ENCODE measurements at places on chromosomes 12 and 14.
A peak's percentile ranks its signal among the peaks of the same experiment; 100 is the strongest.

DNA sequence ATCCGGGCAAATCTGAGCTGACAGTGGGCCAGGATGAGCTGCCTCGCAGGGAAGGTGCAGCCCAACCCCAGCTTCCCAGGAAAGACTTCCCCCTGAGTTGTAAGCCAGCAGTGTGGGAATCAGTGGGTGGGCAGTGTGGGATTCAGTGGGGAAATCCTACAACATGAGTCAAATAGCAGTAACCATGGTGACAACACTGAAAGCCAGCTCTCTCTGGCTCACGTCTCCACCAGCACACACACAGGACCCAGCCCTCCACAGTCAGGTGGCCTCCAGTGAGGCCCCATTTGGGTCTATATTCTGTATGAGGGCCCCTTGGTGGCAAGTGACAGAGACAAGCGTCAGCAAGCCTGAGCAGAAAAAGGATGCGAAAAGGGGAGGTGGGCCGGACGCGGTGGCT is 6.0 kb upstream of the LGALS3 start:
- DNase-seq, result no peak

DNA sequence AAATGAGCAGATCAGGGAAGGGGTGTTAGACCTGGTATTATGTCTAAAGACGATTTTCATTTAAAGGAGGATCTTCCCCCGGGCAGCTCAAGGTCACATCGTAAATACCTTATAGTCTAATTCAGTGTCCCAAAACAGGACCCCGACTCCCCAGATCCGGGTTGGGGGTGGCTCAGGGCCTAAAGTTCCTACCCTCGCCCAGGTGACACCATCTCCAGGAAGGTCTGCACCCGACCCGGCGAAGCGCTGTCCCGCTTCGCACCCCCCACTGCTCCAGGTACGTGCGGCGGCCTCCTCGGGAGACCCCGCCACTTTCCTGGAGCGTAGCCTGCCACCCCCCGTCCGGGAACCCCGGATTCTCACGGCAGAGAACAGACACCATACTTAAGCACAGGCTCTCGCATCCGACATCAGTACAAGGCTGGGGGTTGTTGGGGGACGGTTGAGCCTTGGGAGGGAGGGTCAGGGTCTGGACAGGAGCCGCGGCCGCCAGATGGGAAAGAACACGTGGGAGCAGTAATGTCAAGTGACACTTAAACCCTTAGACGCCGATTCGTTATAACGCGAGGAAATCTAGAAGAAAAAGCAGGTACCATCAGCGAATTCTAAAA is 556 bp downstream of the TIMM9 start:
- peak; percentile 3 for DNase-seq

- DNase-seq, result no peak
These were observed 7.8 kb downstream of the RSRC2 start for GRCh38 chr12:122518908-122519307.

DNA sequence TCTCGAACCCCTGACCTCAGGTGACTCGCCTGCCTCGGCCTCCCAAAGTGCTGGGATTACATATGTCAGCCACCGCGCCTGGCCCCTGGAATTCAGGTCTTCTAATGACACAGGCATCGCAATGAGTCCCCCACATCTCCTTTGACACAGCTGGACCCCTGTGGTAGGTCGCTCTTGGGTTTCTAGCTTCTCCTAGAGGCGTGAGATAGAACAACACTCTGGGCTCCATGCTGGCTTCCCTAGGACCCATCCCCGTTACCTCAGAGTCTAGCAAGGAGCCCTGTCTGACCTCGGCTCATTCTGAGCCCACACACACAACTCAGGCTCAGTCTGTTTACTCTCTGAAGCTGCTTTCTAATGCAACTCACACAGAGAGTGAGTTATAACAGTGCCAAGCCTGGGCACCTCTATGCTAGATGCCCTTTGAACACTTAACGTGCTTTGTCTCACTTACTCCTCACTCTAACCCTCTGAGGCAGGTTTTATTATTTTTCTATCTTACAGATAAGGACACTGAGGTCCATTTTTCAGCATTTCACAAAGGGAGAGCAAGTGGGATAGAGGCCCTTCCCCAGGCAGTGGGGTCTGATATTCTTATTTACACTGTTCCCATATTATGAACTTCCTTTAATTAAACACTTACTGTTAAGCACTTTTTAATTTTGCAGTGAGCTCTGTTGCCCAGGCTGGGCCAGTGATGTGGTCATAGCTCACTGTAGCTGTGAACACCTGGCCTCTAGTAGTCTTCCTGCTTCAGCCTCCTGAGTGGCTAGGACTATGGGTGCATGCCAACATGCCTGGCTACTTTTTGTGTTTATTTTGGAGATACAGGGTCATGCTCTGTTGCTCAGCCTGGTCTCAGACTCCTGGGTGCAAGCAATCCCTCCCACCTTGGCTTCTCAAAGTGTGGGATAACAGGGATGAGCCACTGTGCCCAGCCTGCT is 40.6 kb upstream of the RBM19 start:
- DNase-seq, result no peak

DNA sequence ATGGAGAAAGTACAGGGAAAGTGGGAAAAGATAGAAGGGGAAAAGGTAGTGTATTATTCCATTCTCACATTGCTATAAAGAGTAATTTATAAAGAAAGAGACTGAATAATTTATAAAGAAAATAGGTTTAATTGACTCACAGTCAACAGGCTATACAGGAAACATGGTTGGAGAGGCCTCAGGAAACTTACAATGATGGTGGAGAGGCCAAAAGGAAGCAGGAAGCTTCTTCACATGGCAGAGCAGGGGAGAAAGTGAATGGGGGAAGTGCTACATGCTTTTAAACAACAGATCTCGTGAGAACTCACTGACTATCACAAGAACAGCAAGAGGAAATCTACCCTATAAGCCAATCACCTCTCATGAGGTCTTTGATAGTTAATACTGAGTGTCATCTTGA is 725.0 kb upstream of the FLRT2 start:
- no peak for DNase-seq

DNA sequence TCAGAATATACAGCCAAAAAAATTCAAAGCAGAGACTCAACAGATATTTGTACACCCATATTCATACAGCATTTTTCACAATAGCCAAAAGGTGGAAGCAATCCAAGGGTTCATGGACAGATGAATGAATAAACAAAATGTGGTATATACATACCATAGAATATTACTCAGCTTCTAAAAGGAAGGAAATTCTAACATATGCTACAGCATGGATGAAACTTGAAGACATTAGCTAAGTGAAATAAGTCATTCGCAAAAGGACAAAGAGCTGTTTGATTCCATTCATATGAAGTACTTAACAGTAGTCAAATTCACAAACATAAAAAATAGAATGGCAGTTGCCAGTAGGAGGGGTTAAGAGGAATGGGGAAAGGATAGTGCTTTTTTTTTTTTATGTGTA is 91.8 kb upstream of the ARID2 start:
- peak; percentile 94 for DNase-seq

GRCh38 chr14:66918527-66918926 is 270.7 kb upstream of the GARIN2 start:
- DNase-seq, result no peak

GRCh38 chr14:106087837-106088236 is 561.5 kb downstream of the TMEM121 start:
- DNase-seq, result no peak

GRCh38 chr14:29900609-29901350 is 26.9 kb downstream of the PRKD1 start:
- no peak for DNase-seq

GRCh38 chr12:5166976-5167375 is 123.3 kb downstream of the KCNA5 start:
- peak; percentile 87 for DNase-seq

DNA sequence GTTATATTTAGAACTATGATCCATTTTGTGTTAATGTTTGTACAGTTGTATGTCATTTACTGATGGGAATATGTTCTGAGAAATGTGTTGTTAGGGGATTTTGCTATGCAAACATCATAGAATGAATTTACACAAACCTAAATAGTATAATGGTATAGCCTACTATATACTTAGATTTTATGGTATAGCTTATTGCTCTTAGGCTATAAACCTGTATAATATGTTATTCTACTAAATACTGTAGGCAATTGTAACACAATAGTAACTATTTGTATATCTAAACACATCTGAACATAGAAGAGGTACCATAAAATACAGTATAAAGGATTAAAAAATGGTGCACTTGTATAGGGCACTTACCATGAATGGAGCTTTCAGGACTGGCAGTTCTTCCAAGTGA is 105.4 kb upstream of the GRIN2B start:
- DNase-seq, result no peak

- no peak for DNase-seq
These were observed 148.3 kb downstream of the SAMD4A start for GRCh38 chr14:54715239-54715638.

DNA sequence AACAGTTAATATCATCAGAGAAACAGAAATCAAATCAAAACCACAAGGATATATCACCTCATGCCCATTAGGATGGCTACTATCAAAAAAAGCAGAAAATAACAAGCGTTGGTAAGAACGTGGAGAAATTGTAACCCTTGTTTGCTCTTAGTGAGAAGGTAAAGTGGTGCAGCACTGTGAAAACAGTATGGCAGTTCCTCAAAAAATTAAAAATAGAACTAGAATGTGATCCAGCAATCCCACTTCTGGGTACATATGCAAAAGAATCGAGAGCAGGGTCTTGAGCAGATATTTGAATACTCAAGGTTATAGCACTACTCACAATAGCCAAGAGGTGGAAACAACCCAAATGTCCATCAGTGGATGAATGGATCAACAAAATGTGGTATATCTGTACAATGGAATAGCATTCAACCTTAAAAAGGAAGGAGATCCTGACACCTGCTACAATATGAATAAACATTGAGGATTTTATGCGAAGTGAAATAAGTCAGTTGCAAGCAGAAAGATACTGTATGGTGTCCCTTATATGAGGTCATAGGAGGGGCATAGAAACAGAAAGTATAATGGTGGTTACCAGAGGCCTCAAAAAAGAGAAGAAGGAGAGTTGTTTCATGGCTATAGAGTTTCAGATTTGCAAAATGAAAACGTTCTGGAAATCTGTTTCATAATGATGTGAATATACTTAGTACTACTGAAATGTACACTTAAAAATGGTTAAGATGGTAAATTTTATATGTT is 131.0 kb upstream of the EEA1 start:
- no peak for DNase-seq

GRCh38 chr12:9065607-9065856 is 50.2 kb downstream of the A2M start:
- DNase-seq, result no peak

- no peak for DNase-seq
These were observed 28.8 kb downstream of the DIO3 start for GRCh38 chr14:101590062-101590461.

- no peak for DNase-seq
These were observed 10.8 kb downstream of the DIP2B start for GRCh38 chr12:50515587-50515986.

Data from foreskin melanocyte (primary cell).